Activated CD4-positive, alpha-beta T cell treated with anti-CD3 and anti-CD28 coated beads for 1 hour (primary cell): ENCODE measurements at places on chromosomes 6 and 20.

- DNase-seq: no peak
Measured at GRCh38 chr20:57782631-57783041, 72.8 kb upstream of the PMEPA1 start.

GRCh38 chr6:135274561-135275293 lies 93.6 kb downstream of the MYB start:
- no peak for DNase-seq

DNA sequence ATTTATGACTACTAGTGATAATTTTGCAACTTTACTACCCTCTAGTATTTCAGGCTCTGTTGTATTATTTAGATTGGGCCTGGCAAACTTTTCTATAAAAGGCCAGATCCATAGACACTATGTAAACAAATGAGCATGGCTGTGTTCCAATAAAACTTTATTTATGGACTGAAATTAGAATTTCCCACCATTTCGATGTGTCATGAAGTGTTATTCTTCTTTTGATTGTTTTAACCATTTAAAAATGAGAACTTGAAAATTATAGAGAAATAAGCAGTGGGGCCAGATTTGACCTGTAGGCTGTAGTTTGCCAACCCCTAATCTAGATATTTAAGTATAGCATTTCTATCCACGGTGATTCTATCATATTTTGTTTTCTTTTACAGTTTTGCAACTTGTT lies 61.5 kb upstream of the TFB1M start:
- DNase-seq: no peak

DNA sequence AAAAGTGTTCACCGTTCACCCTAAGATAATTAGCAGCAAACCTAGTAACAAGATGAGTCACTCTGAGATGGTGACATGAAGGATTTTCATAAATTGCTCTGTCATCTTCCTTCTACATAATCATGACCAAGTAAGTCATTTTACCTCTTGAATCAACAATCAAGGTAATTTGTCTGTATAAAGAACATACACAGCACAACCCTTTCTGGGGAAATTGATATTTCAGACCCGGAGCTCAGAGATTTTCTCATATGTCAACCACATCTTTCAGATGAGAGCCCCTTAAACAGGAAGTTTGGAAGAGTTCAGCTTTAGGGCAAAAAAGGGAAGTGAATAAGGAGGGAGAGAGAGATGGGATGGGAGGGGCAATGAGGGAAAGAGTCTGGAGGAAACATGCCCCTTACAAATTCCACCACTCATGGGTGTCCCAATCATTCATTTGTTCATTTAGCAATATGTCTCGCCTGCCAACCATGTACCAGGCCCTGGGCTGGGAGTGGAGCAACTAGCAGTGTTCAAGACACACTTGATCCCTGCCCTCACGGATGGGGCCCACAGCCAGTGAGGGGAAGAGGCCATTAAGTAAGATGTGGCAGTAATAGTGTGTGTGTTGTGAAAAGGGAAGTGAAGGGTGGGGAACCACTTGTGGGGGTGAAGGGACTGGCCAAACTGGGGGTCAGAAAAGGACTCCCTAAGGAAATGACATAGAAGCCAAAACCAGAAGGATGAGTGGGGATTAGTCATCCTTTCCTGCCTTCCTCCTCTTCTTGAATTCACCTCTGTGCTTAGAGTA lies 190.9 kb downstream of the MAFB start:
- DNase-seq: no peak

GRCh38 chr6:34810936-34811632 lies 19.2 kb downstream of the BLTP3A start:
- DNase-seq: no peak

GRCh38 chr6:166623318-166623717 lies 3.7 kb downstream of the RPS6KA2 start:
- no peak for DNase-seq

GRCh38 chr6:73566954-73567591 lies 46.2 kb upstream of the EEF1A1 start:
- no peak for DNase-seq
